AG04450 (cell line): ENCODE measurements at places on chromosomes 13 and 19. TPM values are rescaled to one million over a fixed set of nuclear protein-coding genes. Genes with fewer than 3 reads are reported as not detected.

Gene ACP7
- polyA plus RNA-seq: not detected in 2 replicates

Gene PRR19
- 0.40 and 0.92 TPM in 2 replicates for polyA plus RNA-seq

Gene RFPL4A
- polyA plus RNA-seq: not detected in 2 replicates

Gene CEACAM20
- polyA plus RNA-seq: not detected in 2 replicates

Gene CEACAM7
- polyA plus RNA-seq: not detected in 2 replicates

Gene THSD8
- 1.6 and 2.4 TPM in 2 replicates for polyA plus RNA-seq

Gene SHC2
- polyA plus RNA-seq: 1.3 and 2.2 TPM in 2 replicates

Gene AMER2
- not detected in 2 replicates for polyA plus RNA-seq

Gene S1PR4
- polyA plus RNA-seq: not detected in 2 replicates

Gene GNA15
- not detected in 2 replicates for polyA plus RNA-seq

Gene KCTD4
- 0.09 and 0.14 TPM in 2 replicates for polyA plus RNA-seq

Gene PTGER1
- 0.72 and 1.0 TPM in 2 replicates for polyA plus RNA-seq

Gene TMPRSS9
- not detected in 2 replicates for polyA plus RNA-seq

Gene C19orf85
- polyA plus RNA-seq: not detected in 2 replicates

DNA sequence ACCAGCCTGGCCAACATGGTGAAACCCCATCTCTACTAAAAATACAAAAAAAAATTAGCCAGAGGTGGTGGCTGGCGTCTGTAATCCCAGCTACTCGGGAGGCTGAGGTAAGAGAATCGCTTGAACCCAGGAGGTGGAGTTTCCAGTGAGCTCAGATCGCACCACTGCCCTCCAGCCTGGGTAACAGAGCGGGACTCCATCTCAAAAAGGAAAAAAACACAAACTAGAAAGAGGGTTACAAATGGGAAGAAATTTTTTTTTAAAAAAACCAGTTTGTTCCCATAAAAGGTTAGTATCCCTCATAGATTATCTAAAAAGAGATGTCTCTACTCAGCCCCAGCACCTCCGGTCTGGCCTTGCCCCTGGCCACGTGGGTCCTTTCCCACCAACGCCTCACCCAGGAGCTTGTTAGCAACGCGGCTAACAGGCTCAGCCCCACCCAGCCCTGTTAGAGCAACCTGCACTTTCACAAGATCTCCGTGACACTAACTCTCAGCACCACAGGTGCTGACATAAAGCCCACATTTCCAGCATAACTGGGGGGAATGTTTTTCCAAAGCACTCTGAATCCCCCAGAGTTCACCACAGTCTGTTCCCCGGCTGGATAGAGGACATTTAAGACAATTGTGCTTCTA lies 4.3 kb downstream of the DMKN start:
- no peak for DNase-seq

DNA sequence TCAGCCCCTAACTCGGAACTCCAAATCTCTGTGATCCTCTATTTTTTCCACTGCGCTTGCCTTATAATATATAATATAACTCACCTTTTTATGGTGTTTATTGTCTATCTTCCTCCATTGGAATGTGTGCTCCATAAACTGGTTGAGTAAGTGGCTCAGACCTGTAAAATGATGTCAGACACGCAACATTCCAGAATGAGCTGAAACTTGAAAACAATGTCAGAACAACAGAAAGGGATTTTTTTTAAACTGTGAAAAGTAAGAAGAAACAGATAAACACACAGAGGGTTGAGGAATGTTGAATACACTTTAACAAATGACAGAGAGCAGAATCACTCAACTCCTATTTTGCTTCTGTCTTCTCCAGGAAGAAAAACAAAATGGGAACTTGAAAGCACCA lies 19.1 kb upstream of the FAM216B start:
- no peak for DNase-seq

DNA sequence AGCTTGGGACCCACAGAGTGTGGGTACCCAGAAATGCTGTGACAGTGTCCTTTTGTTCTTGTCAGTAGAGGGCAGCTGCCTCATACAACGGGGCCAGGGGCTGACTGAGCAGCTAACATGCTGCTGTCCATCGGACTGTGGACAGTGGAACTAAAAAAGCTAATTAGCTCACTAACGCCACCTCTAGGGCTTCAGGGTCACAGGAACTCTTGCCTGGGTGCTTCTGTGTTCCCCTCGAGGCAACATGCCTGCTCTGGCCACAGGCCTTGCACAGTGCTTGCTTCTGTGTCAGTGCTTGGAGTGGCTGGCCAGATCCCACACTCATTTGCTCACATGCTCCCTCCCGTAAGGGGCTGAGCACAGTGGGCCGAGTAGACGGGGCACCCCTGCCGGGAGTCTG lies 377.0 kb downstream of the OLFM4 start:
- DNase-seq: no peak

GRCh38 chr13:22700246-22700887 lies 480.4 kb upstream of the SGCG start:
- no peak for DNase-seq

- no peak for DNase-seq
These were observed 44.7 kb downstream of the EFNB2 start for GRCh38 chr13:106490569-106491321.

GRCh38 chr13:41654796-41655195 lies 197.4 kb downstream of the RGCC start:
- no peak for DNase-seq

DNA sequence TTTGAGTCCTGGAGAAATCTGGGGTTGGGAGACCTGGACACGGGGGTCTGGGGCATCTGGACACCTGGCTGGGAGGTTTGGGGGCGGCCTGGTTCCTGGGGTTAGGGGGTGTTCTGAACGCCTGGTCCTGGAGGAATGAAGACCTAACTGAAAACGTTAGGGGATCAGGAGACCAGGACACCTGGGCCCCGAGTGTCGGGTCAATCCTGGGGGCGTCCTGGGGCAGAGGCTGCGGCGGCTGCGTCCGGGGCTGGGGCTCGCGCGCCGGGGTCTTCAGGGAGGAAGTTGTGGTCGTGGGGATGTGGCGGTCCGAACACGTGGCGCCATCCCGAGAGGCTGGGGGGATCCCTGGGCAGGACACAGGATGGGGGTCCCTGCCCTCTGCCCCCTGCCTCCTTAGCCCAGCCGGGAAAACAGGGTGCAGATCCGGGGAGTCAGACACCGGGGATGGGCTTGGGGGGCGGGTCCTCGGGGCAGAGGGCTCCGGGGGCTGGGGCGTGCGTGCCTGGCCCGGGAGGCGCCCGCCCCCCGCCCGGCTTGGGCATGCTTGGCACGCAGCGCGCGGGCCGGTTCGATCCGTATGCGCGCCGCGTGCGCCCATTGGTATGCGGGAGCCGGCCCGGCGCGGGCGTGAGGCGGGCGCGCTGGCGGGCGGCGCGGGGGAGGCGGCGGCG lies 632 bp downstream of the NPAS1 start:
- no peak for DNase-seq

GRCh38 chr19:35704218-35704617 lies at the start of gene ZBTB32:
ZBTB32 (plus strand) TSS chr19:35704558; CDS start chr19:35714627, 10,069 bp downstream.
- DNase-seq: no peak

DNA sequence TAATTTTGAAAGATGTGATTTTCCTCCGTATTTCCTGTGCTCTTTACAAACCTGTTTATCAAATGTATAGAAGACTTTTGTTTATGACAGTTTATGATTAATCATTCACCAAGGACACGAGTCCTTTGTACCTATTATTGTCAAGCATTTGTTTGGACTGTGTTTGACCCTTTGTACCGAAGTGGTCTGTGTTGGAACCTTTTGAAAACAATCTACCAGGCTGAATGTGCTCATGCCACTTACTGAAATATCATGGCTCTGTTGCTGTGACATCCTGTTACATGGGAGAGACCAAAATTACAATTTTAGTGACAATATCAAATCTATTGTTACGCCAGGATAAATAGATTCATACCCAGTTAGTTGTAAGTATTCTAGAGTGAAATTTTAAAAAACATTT lies 193.6 kb downstream of the IRS2 start:
- DNase-seq: no peak

DNA sequence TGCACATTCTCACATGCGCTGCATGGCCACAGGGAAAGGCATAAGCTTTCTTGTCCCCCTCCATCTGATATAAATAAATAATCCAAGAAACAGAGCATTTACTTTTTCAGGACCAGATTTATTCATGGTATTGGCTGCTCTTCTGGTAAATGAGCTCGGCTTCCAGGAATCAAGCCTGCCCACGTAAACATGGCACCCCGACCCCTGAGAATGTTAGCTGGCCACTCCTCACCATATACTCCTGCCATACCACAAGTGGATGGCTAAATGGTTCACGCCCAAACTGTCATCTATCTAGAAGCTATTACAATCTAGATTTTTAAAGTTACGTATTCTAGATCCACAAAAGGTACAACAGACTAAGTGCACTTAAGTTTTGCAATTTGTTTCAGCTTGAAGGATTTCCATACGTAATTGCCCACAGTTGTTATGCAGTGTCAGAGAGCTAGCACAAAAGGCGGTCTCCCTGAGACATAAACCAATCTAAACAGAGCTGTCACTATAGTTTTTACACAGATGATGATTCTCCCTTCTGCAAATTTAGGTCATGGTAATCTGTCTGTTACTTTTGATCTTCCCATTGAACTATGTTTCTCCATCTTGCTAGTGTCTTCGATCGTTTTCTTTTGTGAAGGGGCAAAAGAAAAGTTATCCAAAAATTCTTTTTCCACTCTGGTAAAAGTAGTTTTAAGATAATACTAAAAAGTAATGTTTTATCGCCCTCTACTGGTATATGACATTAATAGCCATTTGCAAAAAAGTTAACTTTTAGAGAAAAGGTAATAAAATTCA lies 16.2 kb upstream of the FOXO1 start:
- no peak for DNase-seq

DNA sequence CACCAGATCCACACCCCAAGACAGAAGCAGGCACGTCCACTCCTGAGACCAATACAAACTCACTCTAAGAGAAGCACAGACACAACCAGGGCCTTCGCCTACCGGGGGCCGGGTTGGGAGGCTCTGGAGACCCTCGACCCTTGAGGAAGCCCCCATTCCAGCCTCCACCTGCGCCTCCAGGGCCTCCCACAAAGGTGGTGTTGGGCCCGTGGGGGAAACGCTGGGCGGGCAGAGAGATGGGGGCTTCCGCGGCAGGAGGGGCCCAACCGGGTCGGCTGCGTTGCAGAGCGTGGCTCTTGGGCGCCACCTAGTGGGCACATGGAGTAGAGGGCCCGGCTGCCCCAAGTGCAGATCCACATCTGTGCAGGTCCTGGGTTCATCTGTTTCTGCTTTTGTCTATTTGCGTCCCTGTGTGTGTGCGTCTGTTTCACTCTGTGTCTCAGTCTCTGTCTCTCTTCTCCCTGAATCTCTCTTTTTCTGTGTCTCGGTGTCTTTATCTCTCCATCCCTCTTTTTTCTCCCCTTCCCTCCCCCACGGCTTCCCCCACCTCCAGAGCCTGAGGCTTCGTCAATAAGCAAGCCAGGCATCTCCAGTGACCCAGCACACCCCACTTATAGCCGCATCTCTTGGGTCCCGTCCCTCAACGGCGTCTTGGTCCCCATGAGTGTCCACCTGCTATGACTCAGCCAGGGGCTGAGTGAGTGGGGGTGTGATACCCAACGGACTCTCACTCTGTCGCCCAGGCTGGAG lies 10.5 kb upstream of the TINCR start:
- DNase-seq: peak; percentile 13

GRCh38 chr13:93976528-93976927 lies 503.0 kb downstream of the DCT start:
- DNase-seq: no peak

DNA sequence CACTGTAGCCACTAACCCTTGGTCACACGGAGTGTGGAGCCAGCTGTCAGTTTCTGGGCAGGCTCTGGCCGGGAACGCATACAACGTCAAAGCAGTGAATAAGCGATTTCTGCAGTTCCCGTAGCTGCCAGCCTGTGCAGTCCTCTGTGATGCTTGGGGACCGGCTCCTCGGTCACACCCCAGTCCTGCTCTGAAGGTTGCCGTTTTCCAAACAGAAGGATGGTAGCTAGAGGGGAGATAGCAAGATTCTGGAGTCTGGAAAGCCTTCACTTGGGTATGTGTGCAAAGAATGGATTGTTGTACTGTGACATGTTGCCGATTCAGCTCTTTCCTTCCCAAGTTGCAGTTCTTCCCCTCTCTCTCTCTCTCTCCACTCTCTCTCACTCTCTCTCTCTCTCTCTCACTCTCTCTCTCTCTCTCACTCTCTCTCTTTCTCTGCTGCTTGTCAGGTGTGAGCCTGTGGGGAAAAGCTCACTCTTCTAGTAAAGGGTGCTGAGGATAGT lies 38.7 kb upstream of the C1QTNF9 start:
- DNase-seq: no peak

- no peak for DNase-seq
These were observed 1.3 kb downstream of the TMTC4 start for GRCh38 chr13:100673376-100673712.

DNA sequence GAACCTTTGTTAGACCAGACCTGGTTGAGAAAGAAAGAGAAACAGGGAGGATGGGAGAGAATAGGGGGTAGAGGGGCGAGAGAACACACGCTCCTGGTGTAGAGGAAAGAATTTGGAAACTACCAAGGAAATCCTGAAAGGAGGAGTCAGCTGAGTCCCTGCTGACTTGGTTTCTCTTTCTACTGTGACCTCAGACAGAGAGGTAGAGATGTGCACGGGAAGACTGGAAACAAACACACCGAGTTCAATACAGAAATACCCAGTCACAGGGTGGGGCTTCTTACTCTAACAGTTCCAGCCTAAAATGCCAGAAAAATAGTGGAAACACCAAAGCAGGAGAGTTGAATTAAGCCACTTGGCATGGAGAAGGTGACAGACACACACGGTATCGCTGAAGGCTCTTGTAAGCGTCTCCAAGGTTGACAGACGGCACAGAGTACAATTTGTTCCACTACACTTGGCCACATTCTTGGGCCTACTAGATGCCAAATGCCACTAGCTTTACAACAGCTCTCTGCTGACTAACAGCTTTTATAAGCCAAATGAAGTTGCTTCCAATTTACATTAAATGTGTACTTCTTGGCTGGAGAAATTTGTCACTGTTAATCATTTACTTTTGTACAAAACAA lies 28.1 kb downstream of the LATS2 start:
- no peak for DNase-seq

DNA sequence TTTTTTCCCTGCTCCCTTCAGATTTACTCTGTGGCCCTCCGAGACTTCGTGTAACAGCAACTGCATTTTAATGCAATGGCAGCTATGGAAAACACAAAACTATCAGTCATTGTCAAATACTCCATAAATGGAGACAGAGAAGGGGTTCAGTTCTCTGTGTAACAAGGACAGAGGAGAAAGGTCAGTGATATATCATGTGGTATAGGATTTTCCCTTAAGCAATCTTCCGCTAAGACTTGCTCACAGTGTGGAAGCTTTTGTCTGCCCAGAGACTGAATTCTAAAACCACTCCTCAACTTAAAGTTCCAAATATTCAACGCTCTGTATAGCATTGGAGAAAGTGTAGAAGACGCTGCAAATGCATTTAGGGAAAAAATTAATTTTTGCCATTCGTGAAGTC lies 111.3 kb upstream of the EDNRB start:
- DNase-seq: no peak
